Stimulated activated CD4-positive, alpha-beta T cell treated with anti-CD3 and anti-CD28 coated beads, TNF-alpha, amount 100 ng/mL, for 48 hours (primary cell): ENCODE measurements at places on chromosomes 2 and 18.
A peak's percentile ranks its signal among the peaks of the same experiment; 100 is the strongest.

GRCh38 chr2:158753641-158754611 is 41.2 kb upstream of the DAPL1 start:
- no peak for DNase-seq

DNA sequence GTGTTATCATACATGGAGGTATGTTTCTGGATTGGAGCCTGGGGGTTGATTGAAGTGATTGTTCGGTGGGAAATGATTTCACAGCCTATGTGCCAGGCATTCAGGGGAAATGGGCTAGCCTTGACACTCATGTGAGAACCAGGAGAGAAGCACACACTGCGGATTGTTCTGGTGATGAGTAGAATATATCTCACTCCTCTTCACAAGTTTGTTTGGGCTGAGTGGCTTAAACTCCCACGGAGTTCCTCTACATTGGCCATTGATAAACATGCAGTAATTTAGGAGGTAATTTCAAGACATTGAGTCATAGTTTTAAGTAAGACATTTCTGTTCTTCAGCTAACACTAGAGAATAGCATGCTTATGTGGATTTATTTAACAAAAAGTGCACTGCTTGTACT is 498.9 kb upstream of the NETO1 start:
- DNase-seq, result no peak

DNA sequence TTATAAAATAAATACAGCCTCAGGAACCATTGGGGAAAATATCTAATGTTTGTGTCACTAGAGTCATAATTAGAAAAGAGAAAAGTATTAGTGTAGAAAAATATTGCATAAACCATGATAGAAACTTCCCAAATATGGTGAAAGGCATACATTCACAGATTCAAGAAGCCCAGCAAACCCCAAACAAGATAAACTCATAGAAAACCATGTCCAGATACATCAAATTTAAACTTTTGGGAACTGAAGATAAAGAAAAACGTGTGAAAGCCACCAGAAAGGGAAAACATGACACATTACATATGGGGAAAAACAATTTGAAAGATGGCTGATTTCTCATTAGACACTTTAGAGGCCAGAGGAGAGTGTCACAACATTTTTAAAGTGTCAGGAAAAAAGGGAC is 236.5 kb upstream of the FN1 start:
- no peak for DNase-seq

DNA sequence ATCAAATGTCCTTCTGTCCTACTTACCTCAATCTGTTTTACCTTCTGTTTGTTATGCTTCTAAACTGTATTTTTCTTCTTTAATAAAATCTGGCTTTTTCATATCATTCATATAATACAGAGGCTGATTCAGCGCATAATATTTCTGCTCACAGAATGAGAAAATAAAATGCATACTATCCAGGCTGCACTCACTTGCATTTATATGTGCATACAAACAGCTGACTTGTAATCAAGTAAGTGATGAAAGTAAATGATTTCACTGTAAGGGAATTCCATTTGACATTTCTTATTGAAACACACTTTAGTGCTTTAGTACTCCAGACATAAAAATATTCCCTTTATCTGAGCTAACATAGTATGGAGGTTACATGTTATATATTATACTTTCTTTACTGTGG is 75.3 kb upstream of the PROKR1 start:
- no peak for DNase-seq

- DNase-seq, result no peak
Observed at GRCh38 chr2:54048117-54048785, 67.2 kb upstream of the ACYP2 start.

DNA sequence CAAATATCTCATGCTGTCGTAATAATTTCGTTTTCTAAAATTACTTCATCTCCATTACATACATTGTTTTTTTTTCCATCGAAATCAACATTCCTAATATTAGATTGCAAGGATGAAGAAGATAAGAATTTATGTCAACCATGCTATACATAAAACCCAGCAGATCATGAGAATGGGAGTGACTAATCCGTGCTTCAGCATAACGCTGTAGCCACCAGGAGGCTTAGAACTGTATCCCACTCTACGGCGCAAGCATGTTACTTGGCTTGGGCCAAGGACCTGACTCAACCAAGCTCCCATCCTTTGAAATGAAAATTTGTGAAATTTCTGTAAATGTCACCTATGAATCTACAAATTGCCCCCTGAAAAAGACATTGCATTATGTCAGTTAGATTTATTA is 392.5 kb downstream of the FIGN start:
- no peak for DNase-seq

DNA sequence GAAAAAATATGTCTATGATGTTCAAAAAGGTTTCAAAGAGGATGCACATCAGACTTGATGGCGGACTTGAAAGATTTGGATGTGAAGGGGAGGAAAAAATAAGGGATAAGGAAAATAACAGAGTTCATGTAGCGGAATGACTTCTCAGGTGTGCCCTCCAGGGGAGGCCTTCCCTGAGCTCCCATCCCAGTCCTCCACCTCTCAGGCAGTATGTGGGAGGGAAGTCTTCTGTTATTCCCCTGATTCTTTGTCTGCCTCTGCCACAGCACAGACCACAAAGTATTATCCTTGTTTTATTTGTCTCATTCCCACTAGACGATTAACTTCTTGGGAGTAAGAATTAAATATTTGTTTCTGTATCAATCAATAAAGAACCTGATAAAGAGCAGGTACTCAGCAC is 17.7 kb downstream of the COL5A2 start:
- DNase-seq, result no peak

GRCh38 chr2:238728330-238729260 is 119.3 kb upstream of the TWIST2 start:
- no peak for DNase-seq

DNA sequence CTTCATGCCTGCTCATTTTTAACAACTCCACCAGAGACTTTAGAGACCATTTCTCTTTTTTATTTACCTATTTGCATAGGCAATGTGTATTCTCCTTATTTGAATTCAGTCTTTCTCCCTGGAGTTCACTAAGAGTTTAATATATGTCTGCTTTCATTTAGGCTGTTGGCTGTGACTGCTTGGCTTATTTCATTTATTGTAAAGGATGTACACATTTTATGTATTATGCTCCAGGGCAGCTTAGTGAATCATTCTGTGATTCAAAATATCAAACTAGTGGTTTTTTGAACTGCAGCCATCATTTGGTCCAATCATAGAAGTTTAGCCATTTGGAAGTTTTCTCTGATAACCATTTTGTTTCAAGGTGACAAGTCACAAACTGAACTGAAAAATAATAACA is 229.6 kb downstream of the LPIN1 start:
- no peak for DNase-seq

DNA sequence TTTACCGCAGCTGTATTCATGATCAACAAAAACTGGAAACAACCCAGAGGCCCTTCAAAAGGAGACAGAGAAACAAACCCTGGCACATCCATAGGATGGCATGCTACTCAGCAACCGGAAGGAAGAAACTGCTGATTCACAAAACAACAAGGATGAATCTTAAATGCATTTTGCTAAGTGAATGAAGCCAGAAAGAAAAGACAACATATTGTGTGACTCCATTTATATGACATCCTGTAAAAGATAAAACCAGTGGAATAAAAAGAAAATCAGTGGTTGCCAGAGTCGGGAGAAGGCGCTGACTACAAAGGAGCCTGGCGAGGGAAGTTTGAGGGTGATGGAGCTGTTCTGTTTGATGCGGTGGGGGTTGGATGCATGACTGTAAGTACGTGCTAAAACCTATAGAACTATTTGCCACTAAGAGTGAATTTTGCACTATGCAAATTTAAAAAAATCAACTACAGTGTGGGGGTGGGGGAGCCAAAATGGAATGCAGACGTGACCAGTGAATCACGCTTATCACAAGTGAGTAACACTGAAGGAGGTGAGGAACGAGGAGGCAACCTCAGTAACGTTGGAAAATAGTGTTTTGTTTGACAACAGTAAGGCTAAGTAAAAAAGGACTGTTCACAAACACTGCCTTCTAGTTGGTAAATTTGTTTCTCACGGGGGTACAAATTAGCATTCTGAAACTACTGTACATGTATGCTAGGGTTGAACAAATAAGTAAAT is 108.9 kb downstream of the INHBB start:
- DNase-seq, result no peak

- no peak for DNase-seq
Observed at GRCh38 chr2:238561230-238561629, 134.5 kb downstream of the ASB1 start.

DNA sequence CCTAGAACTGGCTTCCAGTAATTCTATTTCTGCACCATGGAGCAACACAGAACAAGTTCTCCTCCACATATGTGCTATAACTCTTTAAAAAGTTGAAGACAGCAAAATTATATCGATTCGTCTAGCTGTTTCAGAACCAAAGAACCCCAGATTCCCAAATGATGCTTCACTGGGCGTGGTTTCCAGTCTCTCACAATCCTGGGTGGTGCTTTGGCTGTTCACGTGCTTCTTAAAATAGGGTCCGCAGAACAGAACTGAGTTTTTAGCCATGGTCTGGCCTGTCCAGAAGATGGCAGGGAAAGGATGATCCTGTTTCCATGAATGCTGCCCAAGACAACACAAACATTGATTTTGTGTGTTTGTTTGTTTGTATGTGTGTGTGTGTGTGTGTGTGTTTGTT is 37.6 kb upstream of the PARD3B start:
- no peak for DNase-seq

- no peak for DNase-seq
Observed at GRCh38 chr2:58237741-58238140, 3.4 kb downstream of the FANCL start.

GRCh38 chr2:227509824-227510619 is 38.1 kb downstream of the AGFG1 start:
- DNase-seq, result no peak

GRCh38 chr2:210839034-210839433 is 282.6 kb downstream of the CPS1 start:
- no peak for DNase-seq

GRCh38 chr2:202337151-202337550 is 39.0 kb upstream of the BMPR2 start:
- no peak for DNase-seq

GRCh38 chr2:112880091-112880531 is 30.9 kb upstream of the IL37 start:
- no peak for DNase-seq

- DNase-seq, result no peak
Observed at GRCh38 chr2:175156534-175156933, 11.5 kb downstream of the ATF2 start.

- no peak for DNase-seq
Observed at GRCh38 chr2:216068-216467, 47.8 kb downstream of the SH3YL1 start.

- DNase-seq, result no peak
Observed at GRCh38 chr2:169136885-169137534, 67.6 kb downstream of the DHRS9 start.

- peak; percentile 39 for DNase-seq
Observed at GRCh38 chr18:13568443-13569392, 157.6 kb downstream of the FAM210A start.

DNA sequence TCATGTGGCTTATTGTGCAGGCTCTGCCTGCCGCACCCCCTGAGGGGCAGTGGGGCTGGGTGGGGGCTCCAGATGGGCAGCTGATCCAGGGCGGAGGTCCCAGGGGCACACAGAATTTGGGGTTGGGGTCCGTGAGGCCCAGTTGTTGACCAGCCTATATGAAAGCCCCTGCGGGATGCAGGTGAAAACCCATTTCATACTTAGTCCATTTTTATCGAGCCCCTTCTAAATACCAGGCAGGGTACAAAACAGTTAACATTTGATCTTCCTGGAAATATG is 30.6 kb downstream of the MYO7B start:
- DNase-seq, result no peak

DNA sequence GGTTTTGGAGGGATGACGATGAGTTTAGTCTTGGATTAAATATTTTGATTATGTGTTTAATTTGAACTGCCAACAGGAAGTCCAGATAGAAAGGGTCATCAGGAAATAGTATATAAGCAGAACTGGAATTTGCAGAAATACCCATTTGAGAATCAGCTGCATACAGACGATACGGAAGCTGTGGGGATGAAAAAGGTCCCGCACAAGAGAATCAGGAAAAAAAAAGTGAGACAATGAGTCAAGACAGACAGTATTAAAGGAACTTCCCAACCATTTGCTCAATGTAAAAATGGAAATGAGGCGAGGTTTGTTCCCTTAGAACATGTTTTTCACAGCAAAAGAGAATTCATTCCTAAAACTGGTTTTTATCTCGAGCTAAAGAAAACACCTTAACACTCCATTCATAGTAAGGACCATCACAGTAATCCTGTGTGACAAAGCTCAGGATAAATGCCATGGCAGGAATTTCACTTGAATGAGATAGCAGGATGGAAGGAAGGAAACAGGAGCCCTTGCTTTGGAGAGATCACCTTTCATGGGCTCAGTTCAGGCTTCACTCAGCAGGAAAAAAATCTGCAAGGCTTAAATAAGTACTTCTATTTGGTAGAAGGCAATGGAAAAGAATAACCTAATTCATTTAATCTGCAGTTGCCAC is 29.3 kb downstream of the BCL2 start:
- DNase-seq, result no peak

DNA sequence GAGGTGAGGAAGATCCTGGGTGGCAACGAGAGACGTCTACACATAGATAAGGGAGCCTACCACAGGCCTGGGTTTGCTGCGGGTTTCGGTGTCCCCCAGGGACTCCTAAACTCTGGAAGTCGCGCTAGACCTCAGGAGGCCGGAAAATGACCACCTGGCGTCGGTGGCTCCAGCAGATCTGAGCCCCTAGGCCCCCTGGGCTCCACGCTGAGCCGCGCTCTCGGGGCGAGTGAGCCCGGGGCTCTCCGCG is 987 bp upstream of the DLX1 start:
- no peak for DNase-seq

- no peak for DNase-seq
Observed at GRCh38 chr2:127700527-127701192, 637 bp upstream of the SFT2D3 start.

- DNase-seq, result no peak
Observed at GRCh38 chr18:49016648-49017539, 66.1 kb upstream of the SMAD7 start.

GRCh38 chr2:179302764-179303571 is 38.3 kb upstream of the SESTD1 start:
- DNase-seq, result no peak
